Stimulated activated CD4-positive, alpha-beta T cell treated with anti-CD3 and anti-CD28 coated beads, Interleukin-12 subunit alpha, Interleukin-12 subunit beta, amount 100 ng/mL, for 24 hours (primary cell): ENCODE measurements at places on chromosomes 4 and X.

GRCh38 chr4:185213877-185214276 lies 4.5 kb downstream of the SNX25 start:
- DNase-seq = no peak

GRCh38 chr4:10115271-10115796 lies 1.3 kb downstream of the WDR1 start:
- DNase-seq = no peak

DNA sequence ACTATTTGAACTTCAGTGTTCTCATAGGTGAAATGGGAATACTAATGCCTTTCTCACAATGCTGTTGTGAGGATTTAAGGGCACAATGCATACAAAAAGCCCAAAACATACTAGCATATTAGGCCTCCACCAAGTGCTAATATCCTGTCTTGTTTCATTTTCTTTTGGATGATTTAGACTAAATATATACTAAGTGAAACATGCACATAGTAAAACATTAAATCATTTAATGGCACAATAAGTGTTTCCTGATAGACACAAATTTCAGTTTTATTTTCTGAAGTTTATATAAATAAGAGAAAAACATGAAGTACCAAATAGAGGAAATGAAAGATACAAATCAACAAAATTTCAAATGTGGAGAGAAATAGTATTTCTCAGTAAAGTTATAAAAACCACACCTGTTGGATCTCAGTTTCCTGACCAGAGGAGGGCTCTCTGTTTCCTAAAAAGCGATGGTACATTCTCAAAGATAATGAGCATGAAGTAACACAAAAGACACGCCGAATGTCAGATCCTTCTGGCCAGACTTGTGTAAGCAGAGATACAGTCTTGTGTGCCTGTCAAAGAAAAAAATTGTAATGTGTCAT lies 25.1 kb downstream of the DDX60 start:
- DNase-seq = no peak

DNA sequence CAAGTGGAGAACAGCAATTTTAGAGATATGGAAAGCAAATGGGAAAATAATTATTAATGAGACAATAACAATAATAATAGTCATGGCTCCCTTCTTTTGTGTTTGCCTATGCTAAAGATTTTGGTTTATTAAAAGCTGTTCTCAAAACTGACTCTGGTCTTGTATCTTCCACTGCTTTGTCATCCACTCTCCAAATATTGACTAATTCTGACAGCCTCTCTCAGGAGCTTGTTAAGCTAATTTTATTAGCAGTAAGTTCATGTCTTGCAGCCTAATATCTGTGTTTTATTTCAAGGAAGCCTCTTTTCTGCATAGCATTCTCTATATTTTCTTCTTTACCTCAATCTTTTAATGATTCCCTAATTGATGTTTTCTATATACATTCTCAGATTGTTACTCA lies 1419.8 kb downstream of the ARAP2 start:
- DNase-seq = no peak

DNA sequence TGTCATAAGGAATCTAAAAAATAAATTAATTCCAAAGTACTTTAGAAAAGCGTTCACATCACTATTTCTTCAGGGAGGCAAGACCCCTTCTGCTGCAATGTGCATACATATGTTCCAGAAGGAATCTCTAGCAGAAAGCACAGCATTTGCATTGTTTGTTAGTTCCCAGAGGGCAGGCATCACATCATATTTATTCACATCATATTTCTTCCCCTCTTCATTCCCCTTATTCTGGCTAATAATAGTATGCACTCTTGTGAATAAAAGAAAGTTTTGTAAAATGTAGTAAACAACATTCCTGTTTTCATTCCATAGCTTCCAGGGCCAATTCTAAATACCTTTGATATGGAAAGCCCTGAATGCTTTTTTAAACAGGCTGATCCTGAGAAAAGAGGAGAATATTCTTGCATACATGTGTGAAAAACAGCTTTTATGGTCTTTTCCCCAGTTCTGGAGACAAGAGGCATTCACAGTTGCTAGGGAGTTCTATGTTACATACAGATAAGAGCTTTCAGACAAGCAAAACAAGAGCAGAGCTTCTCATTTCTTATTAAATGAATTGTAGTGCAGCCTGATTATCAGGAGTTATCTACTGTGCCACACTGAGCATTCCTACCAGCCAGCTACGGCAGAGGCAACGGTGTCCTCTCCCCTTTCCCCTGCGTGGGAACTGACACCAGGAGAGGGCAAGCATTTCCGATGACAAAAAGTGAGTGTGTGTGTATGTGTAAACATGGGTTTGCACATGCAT lies 15.2 kb downstream of the GATB start:
- no peak for DNase-seq

DNA sequence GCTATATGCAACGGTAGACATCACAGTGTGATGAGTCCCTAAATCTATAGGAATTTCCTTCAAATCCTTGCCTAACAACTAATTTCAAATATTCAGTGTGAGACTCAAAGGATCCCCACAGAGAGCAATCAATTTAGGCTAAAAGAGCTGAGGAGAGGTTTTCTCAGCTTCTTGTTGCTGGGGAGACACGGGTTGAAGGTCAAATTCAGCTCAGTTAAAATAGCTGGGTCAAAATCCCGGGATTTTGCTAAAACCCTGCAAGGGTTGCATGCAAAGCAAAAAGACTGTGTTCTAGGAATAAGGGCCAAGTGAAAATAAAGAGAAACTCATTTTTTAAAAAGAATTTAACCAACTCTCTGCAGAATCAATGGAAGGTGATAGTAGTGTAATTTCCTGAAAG lies 1073.4 kb downstream of the NLGN4X start:
- DNase-seq = no peak

GRCh38 chr4:101512416-101512815 lies 165.1 kb upstream of the PPP3CA start:
- no peak for DNase-seq

DNA sequence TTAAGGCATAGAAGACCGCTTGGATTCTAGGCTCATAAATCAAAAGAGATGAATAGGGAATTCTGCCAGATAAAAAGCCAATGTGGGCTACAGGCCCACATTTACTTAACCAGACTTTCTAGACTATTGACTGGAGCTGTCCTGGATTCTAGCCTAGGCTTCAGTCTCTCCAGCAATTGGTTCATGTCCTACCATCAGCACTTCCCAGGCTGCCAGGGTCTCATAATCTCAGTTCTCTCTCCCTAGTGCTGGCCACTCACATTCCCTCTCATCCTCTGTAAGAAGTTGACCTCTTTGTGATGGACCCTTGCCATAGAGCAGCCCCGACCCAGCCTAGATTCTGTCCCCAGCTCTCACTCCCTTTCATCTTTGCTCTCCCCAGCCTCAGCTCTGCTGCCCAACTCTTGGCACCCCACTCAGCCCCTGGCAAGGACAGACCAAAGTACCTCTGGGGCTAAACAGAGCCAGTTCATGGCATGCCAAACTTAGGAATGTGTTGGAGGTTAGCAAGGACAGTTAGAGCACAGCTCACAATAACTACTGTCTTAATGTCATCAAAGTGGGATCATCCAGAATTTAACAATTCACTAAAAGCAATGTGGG lies 396.2 kb downstream of the INPP4B start:
- DNase-seq = no peak

DNA sequence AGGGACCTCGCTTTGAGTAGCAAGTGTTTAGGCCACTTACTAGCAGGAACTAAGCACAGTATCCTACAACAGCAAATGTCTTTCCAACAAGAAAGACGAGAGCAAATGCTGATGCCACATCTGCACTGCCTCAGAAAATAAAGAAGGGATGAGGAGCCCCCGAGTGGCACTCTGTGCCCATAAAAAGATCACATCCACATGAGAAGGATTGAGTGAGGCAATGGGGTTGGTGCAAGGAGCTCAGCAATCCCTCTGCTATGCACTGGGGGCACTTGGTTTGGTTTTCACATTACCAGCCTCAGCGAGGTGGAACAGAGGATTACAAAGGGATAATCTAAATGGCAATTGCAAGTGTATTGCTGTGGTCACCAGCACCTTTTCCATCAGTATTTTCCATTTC lies 252.8 kb upstream of the SLC7A11 start:
- no peak for DNase-seq

- no peak for DNase-seq
Observed at GRCh38 chrX:154303476-154303875, 7.9 kb downstream of the TKTL1 start.

GRCh38 chrX:139739138-139739537 lies 31.2 kb upstream of the MCF2 start:
- DNase-seq = no peak

GRCh38 chr4:174561560-174561959 lies 39.3 kb upstream of the HPGD start:
- no peak for DNase-seq

GRCh38 chr4:150046728-150047217 lies 31.5 kb upstream of the DCLK2 start:
- no peak for DNase-seq

DNA sequence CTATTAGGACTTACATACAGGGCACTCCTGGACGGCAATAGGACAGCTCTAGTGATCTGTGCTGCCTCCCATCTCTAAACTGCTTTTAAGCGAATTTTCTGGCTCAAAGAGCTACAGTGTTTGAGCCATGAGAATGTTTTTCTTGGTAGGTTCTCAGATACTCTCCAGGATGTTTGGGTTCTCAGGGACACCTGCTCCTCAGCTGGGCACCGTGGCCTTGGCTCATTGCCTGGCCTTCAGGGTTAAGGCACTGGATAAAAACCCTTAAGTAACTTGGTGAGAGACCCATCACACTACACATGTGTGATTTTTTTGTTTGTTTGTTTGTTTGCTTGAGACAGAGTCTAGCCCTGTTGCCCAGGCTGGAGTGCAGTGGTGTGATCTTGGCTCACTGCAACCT lies 38.5 kb upstream of the HERC5 start:
- DNase-seq = no peak

- no peak for DNase-seq
Observed at GRCh38 chr4:11565213-11565612, 136.5 kb upstream of the HS3ST1 start.

GRCh38 chr4:41124916-41125548 lies 89.3 kb downstream of the APBB2 start:
- no peak for DNase-seq

DNA sequence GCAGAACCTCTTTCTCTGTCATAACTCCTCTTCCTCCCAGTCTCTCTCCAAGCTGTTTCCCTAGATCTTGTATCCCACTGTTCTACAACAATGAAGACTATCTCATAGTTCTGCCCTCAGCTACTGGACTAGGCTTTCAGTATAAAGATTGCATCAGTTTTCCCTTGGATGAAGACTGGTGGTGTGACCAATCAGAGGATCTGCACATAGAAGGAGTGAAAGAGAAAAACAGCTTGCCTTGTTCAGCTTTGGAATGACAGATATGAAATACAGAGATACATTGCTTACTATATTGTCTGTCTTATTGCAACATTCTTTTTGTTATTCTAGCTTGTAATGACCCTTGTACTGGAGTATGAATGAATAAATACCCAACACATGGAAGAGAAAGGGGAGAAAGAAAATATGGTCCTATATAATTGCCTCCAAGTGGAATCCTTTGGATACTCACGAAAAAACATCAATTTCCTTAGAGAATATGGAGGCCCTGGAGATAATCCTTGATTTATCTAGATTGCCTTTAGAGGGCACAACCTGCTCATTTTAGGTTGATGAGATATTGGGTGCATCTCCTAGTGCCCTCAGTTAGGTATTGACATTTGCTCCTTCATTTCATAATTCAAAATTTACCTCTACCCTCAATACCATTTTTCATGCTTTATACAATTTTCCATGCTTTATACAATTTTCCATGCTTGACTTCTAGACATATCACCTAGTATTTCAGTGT lies 395.8 kb downstream of the NAF1 start:
- DNase-seq = no peak

DNA sequence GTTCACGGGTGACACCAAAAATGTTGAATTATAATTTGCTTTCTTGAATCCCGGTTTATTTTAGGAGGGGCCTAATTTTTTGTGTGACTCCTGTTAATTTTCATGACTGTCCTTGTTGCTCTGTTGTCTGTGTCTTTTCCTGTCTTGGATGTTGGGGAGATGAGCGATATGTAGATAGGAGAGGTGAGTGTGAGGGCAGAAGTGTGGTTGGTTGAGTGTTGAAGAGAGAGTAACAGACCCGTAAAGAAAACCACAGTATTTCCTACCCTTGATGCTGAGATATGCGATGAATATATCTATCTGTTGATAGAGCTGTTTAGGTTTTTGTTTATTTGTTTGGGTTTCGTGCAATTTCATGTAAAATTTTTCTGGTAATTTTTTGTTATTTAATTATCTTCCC lies 70.5 kb downstream of the CPE start:
- DNase-seq = no peak

- DNase-seq = no peak
Observed at GRCh38 chr4:122772986-122773385, 40.5 kb downstream of the BBS12 start.

DNA sequence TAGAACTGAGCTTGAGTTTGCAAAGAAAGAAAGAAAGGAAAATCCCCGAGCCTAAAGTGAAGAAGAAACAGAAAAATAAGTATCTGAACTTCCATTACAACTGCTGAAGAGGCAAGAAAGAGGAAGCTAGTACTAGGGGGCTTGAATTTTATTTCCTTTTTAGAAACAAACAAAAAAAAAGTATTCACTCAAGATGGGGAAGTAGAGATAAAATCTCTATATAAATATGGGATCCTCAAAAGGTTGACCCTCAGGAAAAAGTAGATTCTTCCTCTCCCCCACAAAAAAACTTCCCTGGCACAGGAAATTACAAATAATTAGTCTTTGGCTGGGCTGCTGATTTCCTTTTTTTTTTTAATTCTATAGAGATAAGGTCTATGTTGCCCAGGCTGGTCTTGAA lies 16.0 kb downstream of the LRBA start:
- no peak for DNase-seq

DNA sequence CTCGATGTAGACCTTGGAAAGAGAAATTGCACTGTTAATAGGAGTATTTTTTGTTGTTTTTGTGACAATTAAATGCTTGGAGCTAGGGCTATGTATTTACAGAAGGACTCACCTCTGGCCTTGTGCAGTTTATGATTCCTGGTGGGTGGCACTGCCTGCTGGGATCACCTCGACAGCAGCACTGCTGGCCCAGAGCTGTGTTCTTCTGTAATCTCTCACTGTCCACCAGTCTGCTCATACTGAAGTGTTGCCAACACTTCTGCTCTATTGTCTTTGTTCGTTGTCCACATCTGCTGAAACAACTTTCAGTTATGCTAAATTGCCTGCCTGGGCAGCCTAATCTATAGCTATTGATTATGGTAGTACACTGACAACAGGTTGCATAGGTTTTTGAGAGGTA lies 194.4 kb upstream of the ANK2 start:
- no peak for DNase-seq

GRCh38 chr4:172688534-172688933 lies 480.1 kb upstream of the GALNT7 start:
- no peak for DNase-seq

DNA sequence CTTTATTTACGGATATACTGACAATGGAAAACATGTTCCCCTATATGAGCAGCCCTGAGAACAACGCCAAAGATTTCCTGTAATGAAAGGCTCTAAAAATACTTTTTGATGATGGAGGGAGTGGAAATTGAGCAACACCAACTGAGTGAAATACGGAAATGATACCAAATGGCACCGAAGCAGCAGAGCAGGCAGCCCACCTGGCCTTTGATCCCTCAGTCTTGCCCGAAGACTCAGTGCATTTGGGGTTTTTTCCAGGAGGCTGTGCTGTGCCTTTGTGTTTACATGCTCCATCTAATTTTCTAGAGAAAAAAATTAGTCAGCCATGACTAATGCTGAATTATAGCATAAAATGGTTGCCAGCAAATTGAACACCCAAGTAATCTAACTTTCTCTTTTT lies 169.9 kb upstream of the RBPJ start:
- peak; percentile 32 for DNase-seq
